Stimulated activated CD8-positive, alpha-beta memory T cell treated with anti-CD3 and anti-CD28 coated beads, Interleukin-7, amount 100 ng/mL, for 24 hours (primary cell): ENCODE measurements at places on chromosomes 1 and 21.
A peak's percentile ranks its signal among the peaks of the same experiment; 100 is the strongest.

GRCh38 chr1:165851034-165851658 is 23.7 kb downstream of the UCK2 start:
- no peak for DNase-seq

GRCh38 chr1:42456010-42456753 is at the start of the genes PPCS and ZMYND12:
PPCS (plus strand) TSS chr1:42456543; CDS start chr1:42456566, 23 bp downstream.
ZMYND12 (minus strand) TSS chr1:42456022; CDS start chr1:42455997, 25 bp downstream.
- peak; percentile 80 for DNase-seq

GRCh38 chr21:23131177-23131576 is 2133.0 kb downstream of the NCAM2 start:
- no peak for DNase-seq

DNA sequence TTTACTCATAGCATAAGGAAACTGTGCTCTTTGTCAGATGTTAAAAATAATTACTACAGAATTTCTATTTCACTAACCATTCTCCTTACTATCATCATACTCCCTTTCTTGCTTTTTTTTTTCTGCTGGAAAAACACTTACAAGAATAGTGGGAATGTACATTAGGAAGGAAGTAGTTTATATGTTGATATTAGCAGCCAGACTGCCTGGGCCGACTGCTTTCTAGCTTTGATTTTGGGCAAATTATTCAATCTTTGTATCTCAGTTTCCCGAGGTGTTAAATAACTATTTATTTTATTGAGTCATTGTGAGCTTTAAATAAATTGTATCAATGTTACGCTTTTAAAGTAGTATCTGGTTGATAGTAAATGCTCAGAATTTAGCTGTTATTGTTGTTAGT is 122.4 kb downstream of the USP25 start:
- no peak for DNase-seq

GRCh38 chr1:171809834-171810233 is 28.4 kb downstream of the METTL13 start:
- no peak for DNase-seq
